ENCODE measurements at places on chromosomes 13 and 19.

- DNase-seq = no peak
These were observed 193.0 kb upstream of the NBEA start for GRCh38 chr13:34749046-34749445.

GRCh38 chr13:109983447-109983846, 197.1 kb upstream of the IRS2 start:
- no peak for DNase-seq

DNA sequence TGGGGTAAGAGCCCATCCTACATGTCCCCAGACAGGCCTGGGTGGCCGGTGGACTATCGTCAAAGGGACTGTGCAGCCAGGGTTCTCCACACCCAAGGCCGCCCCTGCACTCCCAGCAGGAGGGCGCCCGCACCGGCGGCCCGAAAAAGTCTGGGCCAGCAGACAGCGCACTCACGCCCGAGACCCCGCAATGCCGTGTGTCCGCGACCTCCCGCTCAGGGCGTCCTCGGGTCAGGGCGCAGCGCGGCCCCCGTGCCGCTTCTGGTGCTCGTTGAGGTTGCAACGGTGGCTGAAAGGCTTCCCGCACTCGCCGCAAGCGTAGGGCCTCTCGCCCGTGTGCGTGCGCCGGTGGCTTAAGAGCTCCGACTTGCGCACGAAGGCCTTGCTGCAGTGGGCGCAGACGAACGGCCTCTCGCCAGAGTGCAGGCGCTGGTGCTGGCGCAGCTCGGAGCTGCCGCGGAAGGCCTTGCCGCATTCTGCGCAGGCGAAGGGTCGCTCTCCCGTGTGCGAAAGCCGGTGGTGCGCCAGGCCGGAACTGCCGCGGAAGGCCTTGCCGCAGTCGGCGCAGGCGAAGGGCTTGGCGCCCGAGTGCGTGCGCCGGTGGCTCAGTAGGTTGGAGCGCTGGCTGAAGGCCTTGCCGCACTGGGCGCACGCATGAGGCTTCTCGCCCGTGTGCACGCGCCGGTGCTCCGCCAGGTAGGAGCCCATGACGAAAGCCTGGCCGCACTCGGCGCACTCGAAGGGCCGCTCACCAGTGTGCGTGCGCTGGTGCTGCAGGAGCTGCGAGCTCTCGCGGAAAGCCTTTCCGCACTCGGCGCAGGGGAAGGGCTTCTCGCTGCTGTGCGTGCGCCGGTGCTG, 2.8 kb upstream of the A1BG start:
- peak; percentile 31 for DNase-seq

DNA sequence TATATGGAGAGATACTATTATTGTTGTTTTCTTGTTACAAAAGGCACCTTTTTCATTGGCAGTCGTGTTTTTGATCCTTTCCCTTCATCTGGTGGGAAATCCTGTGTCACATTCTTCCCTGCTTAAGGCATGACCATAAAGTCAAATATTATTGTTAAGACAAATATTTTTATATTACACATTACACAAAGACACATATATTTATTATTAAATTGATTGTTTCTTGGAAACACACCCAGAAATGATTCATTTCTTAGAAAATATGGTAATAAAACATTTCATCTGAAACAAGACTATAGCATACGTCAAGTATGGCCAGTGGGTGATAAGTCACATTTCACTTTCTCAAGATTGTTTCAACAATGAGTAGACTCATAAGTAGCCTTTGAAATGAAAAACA, 77.3 kb downstream of the KCTD12 start:
- no peak for DNase-seq

DNA sequence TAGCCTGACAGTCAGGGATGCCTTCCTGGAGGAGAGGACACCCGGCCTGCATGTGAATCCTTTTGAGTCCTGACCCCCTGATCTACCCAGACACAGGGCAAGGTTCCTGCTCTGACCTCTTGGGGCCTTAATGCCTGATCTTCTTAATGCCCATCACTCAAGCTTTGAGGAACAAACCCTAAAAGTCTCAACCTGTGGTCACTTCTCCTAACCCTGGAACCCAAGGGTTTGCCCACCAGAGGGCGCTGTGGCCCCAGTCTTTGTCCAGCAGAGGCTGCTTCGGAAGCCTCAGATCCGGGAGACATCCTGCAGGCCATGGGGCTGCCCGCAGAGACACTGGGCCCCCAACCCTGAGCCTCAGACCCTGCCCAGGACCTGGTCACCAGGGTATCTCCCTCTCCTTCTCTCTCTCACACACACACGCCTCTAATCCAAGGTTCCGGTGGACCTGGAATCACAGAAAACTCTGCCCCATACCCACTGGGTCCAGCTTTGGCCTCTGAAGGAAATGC, 9.8 kb upstream of the DPF1 start:
- DNase-seq = peak; percentile 76

- DNase-seq = no peak
These were observed 346.6 kb downstream of the RFC3 start for GRCh38 chr13:34164582-34164981.

GRCh38 chr19:41193430-41194156, 574 bp downstream of the CYP2S1 start:
- DNase-seq = no peak

- peak; percentile 63 for DNase-seq
These were observed 2.2 kb downstream of the FLT3LG start for GRCh38 chr19:49475995-49476880.

GRCh38 chr13:21297447-21297846, 121.0 kb downstream of the MRPL57 start:
- DNase-seq = no peak

GRCh38 chr19:46125447-46125846, 959 bp upstream of the IGFL3 start:
- DNase-seq = no peak

GRCh38 chr13:113491982-113492381, 1.5 kb upstream of the DCUN1D2 start:
- DNase-seq = no peak

DNA sequence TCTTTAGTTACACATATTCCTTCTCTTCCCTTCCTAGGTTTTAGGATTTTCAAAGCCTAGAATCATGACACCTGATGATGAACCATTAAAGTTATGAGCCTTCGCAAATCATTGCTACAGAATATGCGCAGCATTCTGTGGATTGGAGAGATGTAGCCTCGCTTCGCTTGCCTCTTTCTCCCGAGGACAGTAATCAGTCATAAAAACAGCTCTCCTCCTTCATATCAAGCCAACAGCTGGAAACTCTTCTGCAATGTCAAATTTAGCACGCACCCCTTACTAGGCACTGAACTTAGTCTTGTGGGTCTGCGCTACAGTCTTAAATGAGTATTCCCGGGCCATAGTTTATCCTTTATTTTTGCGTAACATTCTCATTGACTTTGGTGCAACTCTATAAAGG, 79.6 kb downstream of the DACH1 start:
- DNase-seq = no peak

DNA sequence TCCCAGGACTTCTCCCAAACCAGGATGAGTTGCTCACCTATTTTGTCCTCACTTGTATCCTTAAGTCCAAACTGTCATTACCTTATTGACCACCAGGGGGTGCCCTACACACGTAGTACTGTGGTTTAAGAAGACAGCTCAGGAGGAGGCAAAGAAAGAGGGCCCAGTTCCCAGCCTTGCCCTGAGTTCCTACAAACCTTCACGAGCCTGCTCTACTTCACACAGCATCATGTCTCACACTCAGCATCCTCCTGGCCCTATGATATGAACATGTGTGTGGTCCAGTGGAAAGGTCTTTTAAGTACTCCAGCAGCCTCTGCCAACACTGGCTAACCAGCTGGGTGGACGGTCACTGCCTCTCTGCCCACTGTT, 8.1 kb upstream of the ZNF784 start:
- peak; percentile 86 for DNase-seq
